ENCODE measurements at places on chromosomes 7 and 10.
A peak's percentile ranks its signal among the peaks of the same experiment; 100 is the strongest.

- no peak for DNase-seq
- peaks cover 10% of the 10 kb centered on the region for H3K4me1 ChIP-seq
- H3K27ac ChIP-seq = no peak overlapping the region
- peaks cover 25% of the 10 kb centered on the region for H3K27me3 ChIP-seq
- H3K4me3 ChIP-seq = no peak overlapping the region
Observed at GRCh38 chr7:131254211-131254610, 73.5 kb upstream of the MKLN1 start.

DNA sequence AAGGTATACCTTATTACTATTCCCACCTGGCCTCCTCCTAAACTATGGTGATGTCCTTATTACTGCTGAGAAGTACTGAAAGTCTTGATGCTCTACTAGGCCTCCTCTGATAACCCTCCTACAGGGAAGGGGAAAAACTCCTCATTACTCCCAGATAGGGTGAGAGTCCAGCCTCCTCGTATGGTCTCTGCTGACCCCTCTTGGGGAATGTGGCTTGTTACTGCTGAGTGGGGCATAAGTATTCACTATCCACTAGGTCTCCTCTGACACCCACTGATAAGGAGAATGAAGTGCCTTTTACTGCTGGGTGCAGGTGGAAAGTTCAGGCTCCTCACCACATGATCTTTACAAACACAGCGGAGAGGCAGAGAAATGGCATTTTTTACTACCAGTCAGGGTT is 222.9 kb downstream of the CHRM2 start:
- H3K27ac ChIP-seq = no peak overlapping the region
- H3K4me1 ChIP-seq = no peaks in the 10 kb centered on the region
- no peaks in the 10 kb centered on the region for H3K36me3 ChIP-seq
- DNase-seq = no peak
- no peak overlapping the region for H3K4me3 ChIP-seq

DNA sequence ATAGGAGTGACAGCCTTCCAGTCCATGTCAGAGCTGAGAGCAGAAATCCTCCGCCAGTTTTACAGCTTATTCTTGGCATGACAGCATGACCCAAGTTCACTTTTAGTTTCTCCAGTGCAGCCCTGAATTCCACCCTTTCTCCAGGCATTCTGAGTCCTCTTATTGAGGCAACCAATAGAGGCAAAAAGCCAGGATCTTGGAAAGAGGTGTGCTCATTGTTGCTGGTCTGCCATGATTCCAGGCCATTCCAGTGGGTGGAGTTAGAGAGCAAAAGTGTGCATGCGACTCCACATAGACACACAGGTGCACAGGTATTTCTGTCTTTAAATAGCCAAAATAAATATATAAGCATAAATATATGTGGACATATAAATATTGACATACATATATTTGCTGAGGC is 224.7 kb upstream of the ADARB2 start:
- H3K4me1 ChIP-seq = no peaks in the 10 kb centered on the region
- H3K4me3 ChIP-seq = no peak overlapping the region
- no peak overlapping the region for H3K27ac ChIP-seq

GRCh38 chr7:37284805-37285231 is 163.8 kb downstream of the ELMO1 start:
- peak overlapping the region; percentile 55 for H3K27ac ChIP-seq
- DNase-seq = peak; percentile 30

GRCh38 chr7:19853261-19853832 is 79.9 kb upstream of the TMEM196 start:
- H3K4me1 ChIP-seq = no peaks in the 10 kb centered on the region
- H3K36me3 ChIP-seq = no peaks in the 10 kb centered on the region
- no peak overlapping the region for H3K27ac ChIP-seq
- DNase-seq = no peak
- H3K27me3 ChIP-seq = no peaks in the 10 kb centered on the region

- H3K4me3 ChIP-seq = no peak overlapping the region
- H3K27me3 ChIP-seq = no peaks in the 10 kb centered on the region
- DNase-seq = no peak
- H3K27ac ChIP-seq = no peak overlapping the region
Observed at GRCh38 chr10:17256627-17257026, 28.6 kb downstream of the VIM start.

DNA sequence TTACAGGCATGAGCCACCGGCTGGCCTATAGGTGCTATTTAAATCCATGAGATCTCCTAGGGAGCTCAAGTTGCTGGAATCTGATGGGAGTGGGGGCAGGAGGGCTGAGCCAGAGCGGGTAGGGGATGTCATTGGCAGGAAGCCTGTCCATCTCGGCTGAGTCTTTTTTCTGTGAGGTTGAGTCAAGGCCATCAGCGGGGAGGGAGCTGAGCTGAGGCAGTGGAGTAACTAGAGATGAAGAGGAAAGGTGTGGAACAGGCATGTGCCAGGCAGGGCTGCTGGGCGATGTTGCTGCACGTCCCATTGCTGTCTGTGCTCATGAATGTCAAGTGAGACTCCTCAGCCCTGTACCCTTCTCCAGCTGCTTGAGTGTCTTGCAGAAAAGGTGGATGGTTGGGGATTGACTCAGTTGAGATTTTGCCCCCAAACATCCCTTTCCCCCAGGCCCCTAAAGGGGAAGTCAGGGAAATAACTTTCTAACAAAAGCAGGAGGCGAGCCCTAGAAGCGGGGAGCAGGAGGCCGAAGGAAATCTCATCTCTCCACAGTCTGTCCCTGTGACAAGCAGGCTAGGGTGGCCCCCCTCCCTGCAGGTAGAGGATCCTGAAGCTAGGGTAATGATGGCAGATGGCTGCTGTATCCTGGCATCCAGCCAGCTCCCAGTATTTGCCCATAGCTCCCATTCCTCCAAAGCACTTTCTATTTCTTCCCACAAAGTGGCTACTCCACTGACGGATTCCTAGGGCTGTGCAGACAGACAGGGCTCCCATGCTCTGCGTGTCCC is 5.4 kb downstream of the ATP6V1F start:
- peak overlapping the region; percentile 70 for H3K4me3 ChIP-seq
- no peak for DNase-seq
- no peaks in the 10 kb centered on the region for H3K27me3 ChIP-seq
- peaks cover 32% of the 10 kb centered on the region for H3K4me1 ChIP-seq

DNA sequence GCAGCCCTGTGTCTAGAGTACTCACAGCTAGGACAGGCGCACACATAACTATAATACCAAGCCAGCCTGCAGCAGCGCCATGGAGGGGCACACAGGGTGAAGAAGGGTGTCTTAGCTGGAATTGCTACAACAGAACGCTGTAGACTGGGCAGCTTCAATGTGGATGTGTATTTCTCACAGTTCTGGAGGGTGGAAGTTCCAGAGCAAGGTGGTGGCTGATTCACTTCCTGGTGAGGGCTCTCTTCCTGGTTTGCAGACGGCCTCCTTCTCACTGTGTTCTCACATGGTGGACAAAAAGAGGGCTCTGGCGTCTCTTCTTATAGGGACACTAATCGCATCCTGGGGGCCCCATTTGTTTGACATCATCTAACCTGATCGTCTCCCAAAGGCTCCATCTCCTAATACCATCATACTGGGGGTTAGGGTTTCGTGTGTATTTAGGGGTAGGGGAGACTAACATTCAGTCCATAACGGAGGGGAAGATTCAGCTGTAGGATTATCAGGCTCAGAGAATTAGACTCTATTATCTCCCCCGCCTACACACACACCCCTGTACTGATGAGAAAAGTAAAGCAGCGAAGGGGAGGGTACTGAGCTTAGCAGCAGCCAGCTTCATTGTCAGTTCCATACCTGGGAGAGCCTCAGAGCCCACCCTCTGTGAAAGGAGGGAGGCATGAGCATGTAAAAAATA is 289.1 kb downstream of the CCDC3 start:
- H3K4me3 ChIP-seq = no peak overlapping the region
- no peak overlapping the region for H3K27ac ChIP-seq
- no peaks in the 10 kb centered on the region for H3K27me3 ChIP-seq
- H3K36me3 ChIP-seq = no peaks in the 10 kb centered on the region
- peaks cover 5% of the 10 kb centered on the region for H3K4me1 ChIP-seq

- H3K27me3 ChIP-seq = no peaks in the 10 kb centered on the region
- DNase-seq = no peak
- H3K4me3 ChIP-seq = no peak overlapping the region
- H3K36me3 ChIP-seq = no peaks in the 10 kb centered on the region
Observed at GRCh38 chr10:132627666-132628531, 90.3 kb downstream of the INPP5A start.

- peaks cover 9% of the 10 kb centered on the region for H3K4me1 ChIP-seq
- peaks cover 72% of the 10 kb centered on the region for H3K27me3 ChIP-seq
- H3K36me3 ChIP-seq = peaks cover 6% of the 10 kb centered on the region
- no peak for DNase-seq
- H3K27ac ChIP-seq = no peak overlapping the region
Observed at GRCh38 chr10:110175406-110175805, 32.0 kb upstream of the MXI1 start.

DNA sequence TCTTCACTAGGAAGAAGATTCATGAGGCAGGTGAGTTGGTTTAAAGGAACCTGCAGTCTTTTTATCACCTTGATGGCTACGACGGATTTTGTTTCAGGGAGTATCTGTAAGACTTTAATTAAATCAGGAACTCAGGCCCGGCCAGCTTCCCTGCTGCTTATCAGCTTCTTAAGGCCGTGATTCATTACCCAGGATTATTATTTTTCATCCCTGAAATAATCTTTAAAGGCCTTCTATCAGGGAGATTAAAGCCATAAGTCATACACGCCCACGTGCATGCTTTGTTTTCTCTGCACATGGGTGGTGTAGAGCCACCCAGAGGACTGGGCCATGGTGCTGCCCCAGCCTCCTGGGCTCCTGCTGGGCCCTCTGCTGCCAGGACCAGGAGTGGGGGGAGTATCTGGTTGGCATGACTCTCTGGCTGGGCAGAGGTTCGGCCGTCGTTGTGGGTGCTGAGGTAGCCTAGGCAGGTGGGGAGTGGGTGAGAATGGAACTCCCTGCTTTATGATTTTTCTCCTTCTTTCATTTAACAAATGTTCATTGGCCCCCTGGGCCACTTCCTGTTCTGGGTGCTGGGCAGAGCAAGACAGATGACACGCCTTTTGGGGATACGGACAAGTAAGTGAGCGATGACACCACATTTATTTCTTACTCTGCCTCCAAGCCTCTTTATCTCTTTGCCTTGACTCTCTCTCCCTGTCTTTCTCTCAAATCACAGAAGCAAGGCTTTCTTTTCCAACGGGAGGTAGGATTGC is 39.0 kb upstream of the PCBD1 start:
- no peak overlapping the region for H3K27ac ChIP-seq
- H3K4me3 ChIP-seq = no peak overlapping the region
- peaks cover 21% of the 10 kb centered on the region for H3K27me3 ChIP-seq
- H3K36me3 ChIP-seq = no peaks in the 10 kb centered on the region

GRCh38 chr7:44637788-44638594 is 31.6 kb downstream of the OGDH start:
- H3K4me1 ChIP-seq = peaks cover 71% of the 10 kb centered on the region
- DNase-seq = peak; percentile 66
- H3K36me3 ChIP-seq = peaks cover 52% of the 10 kb centered on the region
- H3K27ac ChIP-seq = peak overlapping the region; percentile 99
- H3K27me3 ChIP-seq = no peaks in the 10 kb centered on the region

DNA sequence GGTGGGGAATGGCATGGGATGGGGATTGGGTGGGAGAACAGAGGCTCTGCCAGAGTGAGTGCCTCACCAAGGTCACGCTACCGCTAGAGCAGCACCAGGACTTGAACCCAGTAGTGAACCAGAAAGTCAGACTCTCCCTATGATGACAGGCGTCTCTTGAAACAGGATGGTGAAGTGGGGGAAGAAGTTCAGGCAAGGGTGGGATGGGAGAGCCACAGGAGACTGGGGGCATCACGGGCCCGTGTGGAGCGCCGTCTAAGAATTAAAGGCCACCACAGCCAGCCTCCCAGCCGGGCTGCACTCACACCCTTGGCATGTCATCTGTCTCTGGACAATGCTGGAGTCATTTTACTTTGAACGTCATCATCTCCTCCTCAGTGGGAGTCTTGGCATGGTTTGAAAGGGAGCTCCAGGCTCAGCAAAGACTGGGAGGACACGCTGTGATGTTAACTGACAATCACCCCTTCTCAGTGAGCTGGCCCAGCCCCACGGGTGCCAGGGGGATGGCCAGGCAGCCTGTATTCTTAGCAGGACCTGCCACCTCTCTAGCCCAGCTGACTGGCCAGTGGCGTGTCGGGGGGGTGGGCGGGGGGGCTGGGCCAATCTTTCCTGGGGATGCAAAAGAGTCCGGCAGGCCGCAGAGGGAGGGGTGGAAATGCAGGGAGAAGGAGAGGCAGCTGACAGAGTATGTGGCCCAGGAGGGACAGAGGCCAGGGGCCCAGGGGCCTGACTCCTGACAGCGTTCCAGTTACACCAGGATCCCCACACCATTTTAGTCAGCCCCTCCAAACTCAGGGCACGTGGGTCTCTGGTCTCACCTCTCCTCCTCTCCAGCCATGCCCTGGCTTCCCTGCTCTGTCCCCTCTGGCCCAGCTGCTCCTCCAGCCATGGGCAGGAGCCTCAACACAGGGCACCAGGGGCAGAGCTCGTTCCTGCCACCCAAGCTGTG is 96.2 kb downstream of the VOPP1 start:
- peaks cover 61% of the 10 kb centered on the region for H3K4me1 ChIP-seq
- peak overlapping the region; percentile 87 for H3K27ac ChIP-seq
- no peak for DNase-seq
- H3K27me3 ChIP-seq = no peaks in the 10 kb centered on the region
- peak overlapping the region; percentile 73 for H3K4me3 ChIP-seq
- peaks cover 2% of the 10 kb centered on the region for H3K36me3 ChIP-seq

DNA sequence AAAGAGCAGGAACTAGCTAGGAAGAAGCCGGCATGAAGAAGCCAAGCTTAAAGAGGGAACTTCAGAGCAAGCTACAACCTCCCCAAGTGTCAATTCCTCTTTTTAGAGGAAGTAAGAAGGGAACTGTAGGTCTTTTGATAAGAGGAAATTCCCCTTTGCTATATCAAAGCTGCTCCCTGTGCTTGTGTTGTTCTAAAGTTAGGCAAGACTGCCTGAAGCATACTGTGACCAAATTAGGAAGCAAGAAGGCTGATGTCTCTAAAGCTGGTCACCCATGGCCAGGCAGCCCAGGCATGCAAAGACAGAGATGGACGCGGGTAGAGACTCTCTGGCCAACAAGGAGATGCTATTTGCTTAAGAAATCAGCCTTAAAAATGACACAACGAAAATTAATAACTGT is 87.9 kb downstream of the RNF216 start:
- H3K27me3 ChIP-seq = no peaks in the 10 kb centered on the region
- peaks cover 14% of the 10 kb centered on the region for H3K36me3 ChIP-seq
- H3K4me1 ChIP-seq = peaks cover 46% of the 10 kb centered on the region
- no peak for DNase-seq
- H3K4me3 ChIP-seq = peak overlapping the region; percentile 41
- no peak overlapping the region for H3K27ac ChIP-seq

- no peaks in the 10 kb centered on the region for H3K4me1 ChIP-seq
- no peak overlapping the region for H3K4me3 ChIP-seq
- H3K27ac ChIP-seq = no peak overlapping the region
- no peak for DNase-seq
- no peaks in the 10 kb centered on the region for H3K27me3 ChIP-seq
Observed at GRCh38 chr10:34916314-34916713, 101.2 kb upstream of the PARD3 start.

GRCh38 chr10:125166658-125167057 is 6.3 kb upstream of the CTBP2 start:
- peaks cover 15% of the 10 kb centered on the region for H3K27me3 ChIP-seq
- no peak overlapping the region for H3K27ac ChIP-seq
- no peak overlapping the region for H3K4me3 ChIP-seq
